ENCODE measurements at places on chromosomes 7 and 10. TPM values are rescaled to one million over a fixed set of nuclear protein-coding genes. Genes with fewer than 3 reads are reported as not detected.

- DNase-seq, result no peak
Measured at GRCh38 chr7:18221377-18222293, 194.0 kb upstream of the PRPS1L1 start.

DNA sequence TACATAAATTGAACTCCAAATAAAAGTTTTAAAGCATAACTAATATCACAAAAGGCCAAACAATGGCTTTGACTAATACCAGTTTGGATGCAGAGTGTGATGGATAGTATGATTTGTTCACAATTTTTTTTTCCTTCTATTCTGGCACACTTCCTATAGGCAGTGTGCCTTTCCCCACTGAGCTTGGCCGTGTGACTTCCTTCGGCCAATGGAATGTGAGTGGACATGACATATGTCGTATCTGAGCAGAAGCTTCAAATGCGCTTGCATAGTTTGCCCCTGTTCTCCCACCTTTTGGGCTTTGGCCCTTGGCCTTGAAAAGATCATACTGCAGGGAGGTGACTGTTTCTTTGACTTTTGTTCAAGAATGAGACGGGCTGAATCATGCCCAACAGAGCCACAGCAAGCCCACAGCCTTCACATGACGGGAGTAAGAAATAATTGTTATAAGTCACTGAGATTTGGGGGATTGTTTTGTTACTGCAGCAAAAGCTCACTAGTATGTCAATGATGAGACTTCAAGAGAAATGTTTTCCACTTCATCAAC is 279.9 kb upstream of the NEBL start:
- no peak for DNase-seq

The MEOX2 gene
- total RNA-seq, result not detected

The TRIM73 gene
- total RNA-seq, result 0.12 TPM

The MGMT gene
- 0.05 TPM for total RNA-seq

GRCh38 chr7:107070710-107071109 is 26.2 kb downstream of the PRKAR2B start:
- no peak for DNase-seq

DNA sequence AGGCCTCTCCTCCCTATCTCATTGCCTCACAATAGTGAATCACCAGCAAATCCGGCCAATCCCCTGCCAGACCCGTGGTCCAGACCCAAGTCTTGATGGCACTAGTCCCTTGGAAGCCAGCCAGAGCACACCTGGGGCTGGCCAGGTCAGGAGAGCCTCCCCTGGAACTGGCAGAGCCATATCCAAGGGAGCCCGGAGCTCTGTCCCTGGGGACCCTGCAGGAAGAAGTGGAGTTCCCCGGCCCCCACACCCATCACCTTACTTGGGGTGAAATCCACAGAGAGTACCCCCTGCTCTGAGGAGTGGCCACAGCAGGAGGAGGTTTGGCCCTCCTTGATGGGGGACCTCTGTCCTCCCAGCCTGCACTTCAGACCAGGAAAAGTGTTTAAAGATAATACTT is 122.5 kb downstream of the HECW1 start:
- DNase-seq, result no peak

GRCh38 chr10:21032587-21033319 is 135.6 kb upstream of the NEBL start:
- DNase-seq, result no peak

DNA sequence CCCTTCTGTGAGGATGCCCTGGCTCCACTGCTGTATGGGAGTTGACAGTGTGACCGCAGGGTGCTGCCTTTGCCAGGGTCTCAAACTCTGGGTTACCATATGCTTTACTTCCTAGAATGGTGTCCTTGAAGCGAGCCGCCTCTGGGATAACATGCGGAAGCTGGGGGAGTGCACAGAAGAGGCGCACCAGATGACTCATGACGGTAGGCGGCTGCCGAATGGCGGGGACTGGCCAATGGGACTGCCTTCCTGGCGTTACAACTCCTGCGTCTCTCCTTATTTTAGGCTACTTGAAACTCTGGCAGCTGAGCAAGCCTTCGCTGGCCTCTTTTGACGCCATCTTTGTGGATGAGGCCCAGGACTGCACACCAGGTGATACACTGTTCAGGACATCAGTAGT is 27.3 kb downstream of the FBH1 start:
- DNase-seq, result no peak

- DNase-seq, result no peak
Measured at GRCh38 chr10:98006266-98006665, 24.2 kb downstream of the CRTAC1 start.

GRCh38 chr7:137606061-137606674 is 240.6 kb downstream of the DGKI start:
- peak; percentile 60 for DNase-seq

- DNase-seq, result no peak
Measured at GRCh38 chr7:127692200-127692599, 40.2 kb downstream of the SND1 start.

The MYL10 gene
- not detected for total RNA-seq

- DNase-seq, result peak; percentile 63
Measured at GRCh38 chr10:80444646-80445319, 9.3 kb upstream of the TSPAN14 start.

DNA sequence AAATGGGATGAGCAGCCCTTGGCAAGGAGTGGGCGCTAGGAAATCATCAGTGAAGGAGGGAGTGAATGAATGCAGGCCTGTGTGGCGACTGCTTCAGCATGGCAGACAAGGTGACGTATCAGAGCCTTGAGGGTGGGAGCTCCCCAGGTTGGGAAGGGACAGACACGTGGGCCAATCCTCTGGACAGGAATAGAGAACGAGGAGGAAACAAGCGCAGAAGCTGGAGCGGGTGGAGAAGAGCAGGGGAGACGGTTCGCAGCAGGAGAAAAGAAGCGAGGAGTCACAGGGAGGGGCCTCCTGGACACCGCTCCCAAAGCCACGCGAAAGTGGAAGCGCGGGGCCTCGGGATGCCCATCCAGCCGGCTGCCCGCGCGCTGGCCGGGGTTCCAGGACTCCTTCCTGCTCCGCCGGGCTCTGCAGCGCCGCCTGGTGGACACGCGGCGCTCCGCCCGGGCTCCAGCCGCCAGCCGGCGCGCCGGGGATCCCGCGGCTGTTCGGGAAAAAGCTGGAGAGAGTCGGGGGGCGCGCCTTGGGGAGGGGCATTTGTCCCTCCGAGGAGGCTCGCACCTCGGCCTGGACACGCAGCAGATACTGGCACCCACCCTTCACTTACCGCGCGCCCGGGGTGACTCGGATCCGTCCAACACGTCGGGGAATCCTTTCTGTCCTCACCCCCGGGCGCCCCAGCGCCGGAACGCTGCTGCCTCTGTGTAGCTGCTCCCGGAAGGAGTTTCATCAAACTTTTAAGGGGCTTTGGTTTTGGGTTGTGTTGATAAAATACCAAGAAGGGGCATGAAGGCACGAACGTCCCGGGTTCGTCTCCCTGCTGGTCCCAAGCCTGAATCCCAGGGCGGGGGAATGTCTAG is 6.3 kb downstream of the ZNF503 start:
- no peak for DNase-seq

DNA sequence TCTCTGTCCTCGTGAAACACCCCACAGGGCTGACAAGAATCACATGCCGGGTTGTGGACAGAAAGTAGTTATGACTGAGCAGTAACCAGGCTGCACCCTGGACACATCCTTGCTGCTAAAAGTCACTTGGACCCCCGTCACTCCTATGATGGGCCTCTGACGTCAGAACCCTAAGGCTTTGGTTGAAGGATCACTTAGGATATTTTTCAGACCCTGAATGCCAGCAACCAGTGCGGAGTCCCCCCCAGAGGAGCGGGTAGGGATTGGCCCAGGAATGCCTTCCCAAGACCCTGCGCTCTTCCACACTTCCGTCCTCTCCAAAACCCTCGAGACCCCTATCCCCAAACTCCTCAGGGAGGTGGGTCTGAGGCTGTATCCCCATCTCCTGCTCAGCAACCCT is 52.1 kb downstream of the CFAP46 start:
- no peak for DNase-seq

GRCh38 chr7:114302858-114303257 is 111.8 kb upstream of the FOXP2 start:
- no peak for DNase-seq

DNA sequence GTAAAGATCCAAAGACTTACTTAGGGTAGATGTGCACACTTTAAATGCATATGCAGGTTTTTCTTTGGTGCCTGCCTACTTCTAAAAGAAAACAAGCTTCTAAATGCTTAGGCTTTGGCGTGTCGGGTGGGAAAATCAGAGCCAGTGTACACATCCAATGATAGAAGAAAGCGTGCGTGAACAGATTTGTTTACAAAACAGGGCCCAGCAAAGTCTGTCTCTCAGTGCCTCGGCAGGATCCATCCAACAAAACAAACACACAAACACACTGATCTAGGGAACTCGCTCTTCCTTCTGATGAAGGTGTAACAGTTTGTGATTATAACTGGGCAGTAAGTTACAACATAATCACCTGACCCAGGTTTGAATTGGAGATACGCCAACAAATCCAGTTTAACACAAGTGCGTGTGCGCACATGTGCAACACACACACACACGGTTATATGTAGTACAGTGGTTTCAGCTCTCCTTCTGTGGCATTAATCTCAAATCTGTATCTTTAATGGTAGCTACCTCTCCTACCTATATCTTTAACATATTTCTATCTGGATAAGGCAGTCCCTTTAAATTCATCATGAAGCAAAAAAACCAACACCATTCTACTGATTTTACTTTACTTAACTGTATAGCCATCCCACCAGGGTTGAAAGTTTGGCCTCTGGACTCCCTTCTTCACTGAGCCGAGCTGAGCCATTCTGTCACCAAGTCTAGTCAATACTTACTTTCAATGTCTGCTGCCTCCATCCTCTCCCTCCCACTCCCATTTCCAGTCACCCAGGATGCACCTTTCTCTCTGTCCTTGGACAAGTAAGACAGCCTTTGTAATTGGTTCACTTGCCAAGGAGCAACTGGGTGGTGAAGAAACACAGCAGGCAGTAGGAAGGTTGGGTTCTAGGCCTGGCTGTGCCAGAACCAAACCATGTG is 184.4 kb upstream of the KLF14 start:
- no peak for DNase-seq

GRCh38 chr10:57579926-57580325 is 687.8 kb downstream of the IPMK start:
- DNase-seq, result peak; percentile 24

- DNase-seq, result no peak
Measured at GRCh38 chr7:134438946-134439345, 20.0 kb downstream of the AKR1B1 start.

DNA sequence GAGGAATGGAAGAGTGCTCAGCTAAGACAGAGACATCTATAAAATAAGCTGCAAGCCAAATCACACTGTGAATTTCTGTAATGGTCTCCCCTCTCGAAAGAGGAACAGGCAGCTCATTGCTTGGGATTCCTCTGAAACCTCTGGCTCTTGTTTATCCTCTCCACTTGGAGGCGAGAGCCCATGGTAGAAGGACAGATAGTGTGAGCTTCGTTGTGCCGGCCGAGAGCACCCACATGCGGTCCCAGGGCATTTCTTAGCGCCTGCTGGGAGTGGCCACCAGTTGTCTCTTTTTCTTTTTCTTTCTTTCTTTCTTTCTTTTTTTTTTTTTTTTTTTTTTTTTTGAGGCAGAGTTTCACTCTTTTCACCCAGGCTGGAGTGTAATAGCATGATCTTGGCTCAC is 26.2 kb downstream of the CNPY1 start:
- DNase-seq, result no peak

GRCh38 chr7:22082886-22083703 is 137.4 kb upstream of the CDCA7L start:
- peak; percentile 70 for DNase-seq

The UNCX gene
- not detected for total RNA-seq

- no peak for DNase-seq
Measured at GRCh38 chr7:152495867-152496266, 60.1 kb upstream of the KMT2C start.

The TUBAL3 gene
- total RNA-seq, result not detected

DNA sequence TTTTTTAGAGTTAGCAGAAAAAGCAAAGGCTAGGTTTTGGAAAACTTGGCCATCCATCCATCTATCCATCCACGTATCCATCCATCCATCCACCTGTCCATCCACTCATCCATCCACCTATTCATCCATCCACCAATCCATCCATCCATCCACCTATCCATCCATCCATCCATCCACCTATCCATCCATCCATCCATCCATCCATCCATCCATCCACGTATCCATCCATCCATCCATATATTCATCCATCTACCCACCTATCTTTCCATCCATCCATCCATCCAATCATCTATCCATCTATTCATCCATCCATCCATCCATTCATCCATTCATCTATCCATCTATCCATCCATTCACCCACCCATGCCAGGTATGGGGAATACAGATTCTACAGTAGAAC is 81.7 kb upstream of the MPP7 start:
- DNase-seq, result no peak

DNA sequence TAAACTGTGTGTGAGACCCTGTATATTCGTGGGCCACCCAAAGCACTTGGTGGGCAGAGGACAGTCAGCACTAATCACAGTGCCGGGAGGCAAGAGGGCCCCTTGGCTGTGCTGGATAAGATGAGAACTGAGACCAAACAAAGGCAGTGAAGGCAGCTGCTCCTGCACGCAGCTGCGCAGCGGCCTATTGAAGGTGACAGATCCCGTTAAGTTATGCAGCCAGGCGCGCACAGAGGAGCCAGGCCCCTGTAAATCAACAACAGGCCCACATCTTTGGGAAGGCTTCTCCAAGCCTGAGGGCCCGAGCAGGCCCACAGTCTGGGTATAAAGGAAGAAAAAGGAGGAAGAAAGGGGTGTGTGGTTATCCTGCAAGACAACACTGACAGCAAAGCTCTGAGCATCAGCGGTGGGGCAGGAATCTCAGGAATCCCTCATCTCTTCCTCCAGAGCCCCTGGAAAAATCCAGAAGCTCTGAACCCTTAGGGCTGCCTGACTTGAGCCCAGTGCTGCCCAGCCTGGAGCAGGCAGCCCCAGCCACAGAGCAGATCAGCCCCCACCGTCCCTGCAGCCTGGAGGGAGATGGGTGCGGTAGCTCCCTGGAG is 154.2 kb downstream of the ARHGAP12 start:
- DNase-seq, result no peak

- DNase-seq, result peak; percentile 75
Measured at GRCh38 chr7:74606101-74606908, 51.2 kb upstream of the GTF2I start.

The HABP2 gene
- total RNA-seq, result not detected

DNA sequence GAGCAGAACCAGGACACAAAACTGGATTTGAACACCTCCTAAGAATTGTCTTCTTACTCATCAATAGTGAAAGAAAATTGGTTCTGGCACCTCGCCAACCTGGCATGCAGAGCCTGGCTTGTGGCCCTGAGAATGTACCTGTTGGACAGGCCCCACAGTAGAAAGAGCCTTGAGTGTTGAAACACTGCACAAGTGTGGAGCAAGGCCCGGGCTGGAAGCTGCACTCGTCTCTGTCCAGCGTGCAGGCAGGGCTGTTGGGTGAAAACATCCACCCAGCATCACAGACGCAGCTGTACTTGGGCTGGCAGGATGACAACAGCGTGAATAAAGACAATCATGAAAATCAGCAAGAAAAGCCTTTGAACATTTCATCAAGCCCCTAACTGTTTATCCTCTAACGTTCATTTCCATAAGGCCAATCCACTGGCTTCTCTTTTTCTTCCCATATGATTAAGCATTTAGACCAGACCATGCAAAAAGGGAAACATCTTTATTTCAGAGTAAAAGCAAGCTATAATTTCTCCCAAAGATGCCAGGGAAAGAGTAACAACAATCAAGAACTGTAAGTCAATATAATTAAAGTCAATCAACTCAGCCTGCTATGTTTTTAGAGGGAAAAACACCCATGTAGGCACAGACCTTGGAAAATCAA is 15.6 kb downstream of the CUBN start:
- DNase-seq, result peak; percentile 10

All from M059J (cell line).